Stimulated activated CD4-positive, alpha-beta T cell treated with anti-CD3 and anti-CD28 coated beads, Interleukin-1b, Interleukin-23, amount 100 ng/mL, for 1 hour (primary cell): ENCODE measurements at places on chromosomes 11 and 22.

DNA sequence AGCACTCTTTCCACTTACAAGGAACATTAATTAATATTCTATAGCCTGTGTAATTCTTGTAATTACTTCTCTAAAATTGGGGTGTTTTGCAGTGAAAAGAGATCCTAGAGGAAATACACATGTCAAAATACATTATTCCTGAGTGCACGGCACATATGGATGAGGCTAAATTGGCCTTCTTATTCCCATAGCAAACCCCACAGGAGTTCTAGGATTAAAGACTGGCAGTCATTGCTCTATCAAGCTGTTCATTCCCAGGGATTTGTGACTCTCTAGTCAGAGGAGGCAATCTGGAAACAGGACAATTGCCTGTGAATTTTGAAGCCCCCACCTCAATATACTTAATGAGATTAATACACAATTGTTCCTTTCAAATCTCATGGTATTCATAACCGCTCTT, 145.9 kb upstream of the OPCML start:
- DNase-seq: no peak

DNA sequence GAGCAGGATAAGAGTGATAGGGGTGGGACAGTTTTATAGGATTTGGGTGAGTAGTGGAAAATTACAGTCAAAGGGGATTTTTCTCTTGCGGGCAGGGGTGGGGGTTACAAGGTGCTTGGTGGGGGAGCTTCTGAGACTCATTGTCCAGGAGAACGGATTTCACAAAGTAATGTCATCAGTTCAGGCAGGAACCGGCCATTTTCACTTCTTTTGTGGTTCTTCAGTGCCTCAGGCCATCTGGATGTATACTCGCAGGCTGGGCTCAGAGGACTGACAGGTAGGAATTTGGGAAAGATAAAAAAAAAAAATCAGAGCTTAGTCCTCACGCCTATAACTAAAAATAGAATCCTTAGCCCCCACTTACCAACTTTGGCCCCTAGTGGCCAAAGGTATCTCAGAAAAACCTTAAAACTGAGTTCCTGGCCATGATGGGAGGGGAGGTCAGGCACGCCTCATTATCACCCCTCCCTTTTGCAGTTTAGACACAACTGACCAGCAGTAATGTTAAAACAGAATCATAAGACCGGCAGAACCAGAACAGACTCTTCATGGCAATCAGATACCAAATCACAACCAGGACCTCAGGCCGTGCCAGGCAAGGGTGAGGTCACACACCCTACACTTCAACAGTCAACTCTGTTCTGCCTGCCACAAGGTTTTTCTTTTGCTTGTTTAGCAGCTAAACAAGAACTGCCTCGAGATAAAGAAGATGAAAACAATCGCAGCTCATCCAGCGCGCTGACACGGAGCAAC, 8.9 kb upstream of the APOBEC3G start:
- no peak for DNase-seq

DNA sequence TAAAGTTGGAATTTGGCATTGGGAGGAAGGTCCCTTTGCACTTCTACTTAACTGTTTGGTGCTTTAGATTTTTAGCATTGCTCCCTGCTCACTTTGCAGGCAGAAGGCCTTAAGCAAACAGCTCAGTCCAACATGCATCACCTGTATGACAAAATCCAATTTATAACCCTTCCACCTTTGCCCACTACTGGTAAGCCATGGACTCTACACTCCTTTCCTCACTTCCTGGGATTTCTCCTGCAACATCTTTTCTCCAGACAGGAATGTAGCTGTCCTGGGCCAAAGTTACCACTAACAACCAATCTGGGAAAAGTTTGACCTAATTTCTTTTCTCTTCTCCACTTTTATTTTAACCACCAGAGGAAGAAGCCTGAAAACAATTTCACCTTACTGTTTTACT, 1.8 kb upstream of the OR2D2 start:
- DNase-seq: no peak

- no peak for DNase-seq
Observed at GRCh38 chr11:69870766-69871165, 51.5 kb upstream of the FGF3 start.

GRCh38 chr22:44459551-44459950, 38.5 kb downstream of the RTL6 start:
- no peak for DNase-seq

DNA sequence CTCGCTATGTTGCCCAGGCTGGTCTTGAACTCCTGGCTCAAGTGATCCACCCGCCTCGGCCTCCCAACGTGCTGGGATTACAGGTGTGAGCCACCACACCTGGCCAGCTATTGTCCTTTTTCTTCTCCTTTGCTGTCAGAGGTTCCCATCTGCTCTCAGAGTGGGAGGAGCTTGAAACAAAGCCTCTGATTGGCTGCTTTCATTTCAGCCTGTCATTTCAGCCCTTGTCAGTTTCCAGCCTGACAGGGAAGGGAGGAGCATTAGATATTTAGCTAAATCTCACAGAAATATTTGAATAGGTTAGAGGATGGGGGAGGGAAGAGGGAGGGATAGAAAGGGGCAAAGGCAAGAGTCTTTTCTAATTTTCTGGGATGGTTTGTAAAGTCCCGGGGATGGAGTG, 8.7 kb downstream of the SLC22A6 start:
- no peak for DNase-seq

DNA sequence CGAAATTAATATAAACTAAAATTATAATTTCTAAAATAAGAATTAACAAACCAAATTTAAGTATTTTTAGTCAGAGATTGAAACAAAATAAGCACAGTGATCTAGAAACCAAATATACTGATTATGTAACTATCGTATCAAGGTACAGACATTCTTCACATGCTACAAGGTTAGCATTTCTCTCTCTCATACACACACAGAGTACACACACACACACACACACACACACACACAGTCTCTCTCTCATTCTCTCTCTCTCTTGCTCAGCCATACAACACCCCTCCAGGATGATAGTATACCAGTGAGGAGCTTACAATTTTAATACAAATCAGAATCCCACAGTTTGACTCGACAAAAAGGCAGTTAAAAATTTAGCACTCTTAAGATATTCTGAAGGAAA, 66.0 kb downstream of the RDX start:
- no peak for DNase-seq

DNA sequence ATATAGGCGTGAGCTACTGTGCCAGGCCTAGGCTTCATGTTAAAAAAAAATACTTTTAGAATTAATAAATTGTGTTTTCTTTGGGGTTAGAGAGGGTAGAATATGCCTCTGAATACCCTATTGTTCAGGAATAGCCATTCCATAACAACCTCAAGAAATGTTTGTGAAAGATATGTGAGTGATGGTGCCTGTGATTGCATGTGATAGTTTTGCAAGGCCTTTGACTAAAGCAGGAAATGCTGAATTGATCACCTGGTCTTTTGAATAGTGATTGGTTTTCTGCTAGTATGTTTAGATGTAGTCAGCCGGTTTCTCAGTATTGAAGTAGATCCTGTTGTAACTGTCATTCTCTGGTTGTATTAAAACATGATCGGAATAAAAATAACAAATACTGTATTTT, 73.4 kb downstream of the UVRAG start:
- DNase-seq: no peak

DNA sequence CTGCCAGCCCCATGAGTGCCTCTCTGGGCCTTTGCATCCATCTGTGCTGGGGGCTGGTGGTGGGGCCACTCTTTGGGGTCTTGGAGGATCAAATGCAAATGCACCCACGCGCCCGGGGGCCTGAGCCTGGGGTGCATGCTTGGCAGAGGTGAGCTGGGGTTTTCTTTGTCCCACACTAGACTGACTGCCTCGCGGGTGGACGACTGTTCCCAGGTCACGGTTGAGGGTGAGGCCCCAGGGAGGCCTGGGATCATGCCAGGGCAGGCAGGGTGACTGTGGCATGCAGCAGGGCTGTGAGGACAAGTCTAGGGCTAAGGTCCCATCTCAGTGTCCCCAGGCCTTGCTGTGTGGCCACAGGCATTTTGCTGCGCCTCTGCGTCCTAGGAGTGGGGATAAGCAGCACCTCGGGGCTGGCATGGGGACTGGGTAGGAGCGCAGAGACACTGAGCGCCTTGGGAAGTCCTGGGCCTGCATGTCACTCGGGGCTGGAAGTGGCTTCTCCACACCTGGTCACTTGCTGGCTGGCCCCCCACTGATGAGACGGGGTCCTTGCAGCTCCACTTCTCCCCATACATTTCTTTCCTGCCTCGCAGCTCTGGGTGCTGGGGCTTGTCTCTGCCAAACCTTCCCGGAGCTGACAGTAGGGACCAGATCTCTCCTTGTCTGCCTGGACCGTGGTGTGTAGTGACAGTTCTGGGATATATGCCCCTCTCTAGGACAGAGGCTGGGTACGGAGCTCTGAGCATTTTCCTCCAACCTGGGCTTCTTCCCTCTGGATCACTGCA, 133.1 kb downstream of the CTTN start:
- no peak for DNase-seq

- DNase-seq: no peak
Observed at GRCh38 chr22:44728761-44729324, 23.5 kb upstream of the ARHGAP8 start.

DNA sequence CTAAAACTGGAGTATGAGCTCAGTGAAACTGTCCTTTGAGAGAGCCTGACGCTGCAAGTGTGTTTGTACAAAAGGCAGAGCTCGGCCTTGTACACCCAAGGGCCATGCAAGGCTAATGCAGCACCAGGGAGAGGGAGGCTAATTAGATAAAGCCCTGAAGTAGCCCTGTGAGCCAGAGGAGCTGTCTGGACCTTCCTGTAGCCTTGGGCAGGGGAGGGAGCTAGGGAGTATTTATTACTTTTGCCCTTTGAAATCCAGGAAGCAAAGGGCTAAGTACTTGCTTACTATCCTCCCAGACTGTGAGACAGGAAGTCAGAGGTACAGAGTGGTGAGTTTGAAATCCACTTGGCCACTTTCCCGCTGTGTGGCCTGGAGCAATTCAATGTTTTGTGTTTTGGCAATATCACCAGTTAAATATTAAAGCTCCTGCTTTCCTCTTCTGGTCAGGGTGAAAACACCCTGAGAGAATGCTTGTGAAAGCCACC, 10.2 kb upstream of the LDHA start:
- DNase-seq: no peak

DNA sequence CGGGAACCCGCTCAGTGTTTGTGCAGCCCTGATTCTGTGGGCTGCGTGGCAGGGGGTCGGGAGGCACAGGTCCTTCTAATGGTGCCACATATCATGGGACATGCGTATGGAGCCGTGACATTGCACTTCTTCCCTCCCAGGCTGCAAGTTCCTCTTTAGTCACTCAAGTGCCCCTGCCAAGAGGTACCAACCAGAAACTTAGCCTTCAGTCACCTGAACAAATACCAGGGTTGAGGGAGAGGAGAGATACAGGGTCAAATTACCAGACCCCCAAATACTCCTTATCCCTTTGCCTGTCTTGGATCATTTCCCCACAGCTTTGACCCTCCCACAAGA, 209.1 kb downstream of the BUD13 start:
- no peak for DNase-seq

- DNase-seq: no peak
Observed at GRCh38 chr11:22192289-22192641, 620 bp upstream of the ANO5 start.

DNA sequence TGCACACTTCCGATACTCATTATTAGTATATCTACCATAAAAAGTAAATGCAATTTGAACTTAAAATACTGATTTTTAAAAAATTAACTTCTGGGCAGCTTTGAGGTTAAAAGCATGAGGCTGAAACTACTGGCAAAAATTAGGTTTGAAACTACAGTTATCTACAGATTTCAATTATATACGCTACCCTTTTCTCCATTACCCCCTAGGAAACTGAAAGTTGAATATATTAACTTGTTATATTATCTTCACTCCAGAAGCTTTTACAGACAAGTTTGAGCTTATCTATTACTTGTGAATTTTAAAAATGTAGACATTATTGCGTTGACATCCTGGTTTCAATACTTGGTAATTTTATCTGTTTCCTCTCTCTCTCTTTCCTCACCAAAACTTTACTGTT, 96.7 kb upstream of the DDI1 start:
- DNase-seq: no peak

- no peak for DNase-seq
Observed at GRCh38 chr11:15507592-15507991, 392.9 kb downstream of the INSC start.

DNA sequence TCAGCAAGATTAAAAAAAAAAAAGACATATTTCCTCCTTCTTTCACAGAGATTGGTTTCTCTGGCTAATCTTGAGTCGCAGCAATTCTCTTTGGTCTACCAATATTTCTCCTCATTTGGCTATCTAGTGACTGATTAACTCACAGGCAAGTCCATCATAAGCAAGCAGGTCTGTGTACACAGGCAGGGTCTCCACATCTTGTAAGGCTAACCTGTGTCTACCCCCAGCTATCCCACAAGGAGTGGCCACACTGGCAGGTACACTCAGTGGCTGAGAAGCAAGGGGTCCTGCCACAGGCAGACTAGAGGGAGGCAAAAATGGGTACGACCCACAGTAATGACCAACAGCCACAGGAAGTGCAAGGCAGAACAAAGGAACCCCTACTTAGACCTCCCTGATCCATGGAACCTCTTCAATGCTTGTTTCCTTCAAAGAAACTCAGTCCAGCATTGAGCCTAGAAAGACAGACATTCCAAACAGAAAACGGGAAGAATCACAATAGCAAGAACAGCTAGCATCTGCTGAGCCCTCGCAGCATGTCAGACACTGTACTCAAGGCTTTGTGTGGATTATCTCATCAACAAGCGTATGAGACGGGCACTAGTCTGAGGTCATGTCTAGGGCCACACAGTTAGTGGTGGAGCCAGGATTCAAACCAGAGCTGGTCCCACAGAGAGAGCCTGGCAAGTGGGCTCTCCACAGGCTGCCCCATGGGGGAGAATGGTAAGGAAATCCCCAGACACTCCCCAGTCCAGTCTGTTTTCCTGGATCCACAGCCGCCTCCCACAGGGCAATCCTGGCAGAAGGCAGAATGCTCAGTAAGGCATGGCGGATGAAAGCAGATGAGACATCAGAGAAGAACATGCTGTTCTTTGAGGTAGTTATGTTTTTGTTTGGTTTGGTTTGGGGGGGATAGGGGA, 34.3 kb downstream of the PLEKHA7 start:
- DNase-seq: no peak

DNA sequence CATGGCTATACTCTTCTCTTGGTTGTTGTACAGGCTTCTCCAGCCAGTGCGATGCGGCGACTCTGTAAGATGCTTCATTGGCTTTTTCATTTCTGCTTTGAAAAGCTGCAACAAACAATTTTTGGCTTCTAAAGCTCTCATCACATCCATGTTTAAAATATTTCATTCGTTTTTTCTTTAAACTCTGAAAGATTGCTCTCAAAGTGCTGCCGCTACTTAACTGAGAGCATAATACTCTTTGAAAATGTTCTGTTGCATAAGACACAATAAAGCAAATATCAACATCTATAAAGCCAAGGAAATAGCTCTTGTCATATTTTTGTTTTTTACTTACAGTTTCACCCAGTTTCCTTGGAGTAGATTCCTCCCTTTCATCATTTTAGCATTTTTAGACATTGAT, 468.3 kb downstream of the TBC1D22A start:
- no peak for DNase-seq

GRCh38 chr22:44012162-44012561, 11.9 kb upstream of the PARVB start:
- DNase-seq: no peak

- DNase-seq: no peak
Observed at GRCh38 chr22:38755155-38755910, 465 bp downstream of the SUN2 start.
